Cerebellar nuclear complex (tissue), 1 donor: ENCODE measurements at places on chromosomes 2 and 18.
A peak's percentile ranks its signal among the peaks of the same experiment; 100 is the strongest.

DNA sequence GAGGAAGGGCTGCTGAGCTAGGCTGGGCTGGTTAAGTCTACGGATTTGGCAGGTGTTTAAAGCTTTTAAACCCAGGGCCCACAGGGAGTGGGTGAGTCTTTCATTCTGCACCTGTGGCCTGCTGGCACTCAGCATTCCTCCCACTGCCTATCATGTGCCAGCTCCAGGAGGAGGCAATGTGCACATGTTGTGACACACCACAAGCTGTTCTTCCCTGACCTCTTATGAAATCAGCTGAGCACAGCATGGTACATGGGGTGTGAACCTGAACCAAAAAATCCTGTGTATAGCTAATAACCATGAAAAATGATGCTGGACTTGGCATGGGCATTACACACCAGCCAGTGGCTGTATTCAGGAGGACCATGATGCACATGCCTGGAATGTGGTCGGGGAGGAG lies 297.9 kb upstream of the MMADHC start:
- DNase-seq, result no peak

GRCh38 chr2:189527041-189527750 lies 53.4 kb downstream of the SLC40A1 start:
- DNase-seq, result no peak

GRCh38 chr18:79397247-79397829 lies 1.6 kb downstream of the NFATC1 start:
- DNase-seq, result no peak

- peak; percentile 21 for DNase-seq
Measured at GRCh38 chr2:85303780-85304531, 23.8 kb downstream of the TGOLN2 start.

GRCh38 chr18:5729983-5730699 lies 165.2 kb downstream of the TMEM200C start:
- DNase-seq, result no peak

- DNase-seq, result no peak
Measured at GRCh38 chr2:44233450-44234128, 41.7 kb upstream of the SLC3A1 start.

- DNase-seq, result no peak
Measured at GRCh38 chr18:48727681-48728080, 188.8 kb downstream of the CTIF start.

DNA sequence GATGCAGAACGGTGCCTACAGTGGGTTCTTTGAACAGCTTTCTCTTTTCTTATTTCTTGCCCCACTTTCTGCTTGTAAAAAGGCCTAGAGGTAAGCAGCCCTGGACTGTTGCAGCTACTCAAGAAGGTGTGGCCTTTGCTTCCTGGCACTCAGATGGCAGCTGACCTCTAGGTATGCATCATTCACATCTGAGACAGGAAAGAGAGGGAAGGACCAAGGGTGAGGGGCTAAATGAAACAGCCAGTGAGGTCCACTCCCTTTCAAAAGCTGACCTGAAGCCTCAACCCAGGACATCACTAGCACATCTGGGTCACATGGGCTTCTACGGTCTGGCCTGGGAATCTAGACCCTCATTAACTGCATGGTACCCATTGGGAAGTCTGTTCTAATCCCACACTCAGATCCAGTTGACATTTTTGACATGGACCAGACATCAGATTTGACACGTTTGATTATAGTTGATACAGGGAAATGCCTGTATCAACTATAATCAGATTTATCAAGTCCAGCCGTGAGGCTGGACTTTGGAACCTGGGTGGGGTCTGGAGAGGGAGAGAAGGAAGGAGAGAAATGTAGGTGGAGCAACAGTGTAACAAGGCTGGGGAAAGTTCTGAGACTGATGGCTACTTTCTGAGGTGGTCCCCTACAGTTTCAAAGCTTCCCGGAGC lies 60.2 kb downstream of the E2F6 start:
- no peak for DNase-seq

DNA sequence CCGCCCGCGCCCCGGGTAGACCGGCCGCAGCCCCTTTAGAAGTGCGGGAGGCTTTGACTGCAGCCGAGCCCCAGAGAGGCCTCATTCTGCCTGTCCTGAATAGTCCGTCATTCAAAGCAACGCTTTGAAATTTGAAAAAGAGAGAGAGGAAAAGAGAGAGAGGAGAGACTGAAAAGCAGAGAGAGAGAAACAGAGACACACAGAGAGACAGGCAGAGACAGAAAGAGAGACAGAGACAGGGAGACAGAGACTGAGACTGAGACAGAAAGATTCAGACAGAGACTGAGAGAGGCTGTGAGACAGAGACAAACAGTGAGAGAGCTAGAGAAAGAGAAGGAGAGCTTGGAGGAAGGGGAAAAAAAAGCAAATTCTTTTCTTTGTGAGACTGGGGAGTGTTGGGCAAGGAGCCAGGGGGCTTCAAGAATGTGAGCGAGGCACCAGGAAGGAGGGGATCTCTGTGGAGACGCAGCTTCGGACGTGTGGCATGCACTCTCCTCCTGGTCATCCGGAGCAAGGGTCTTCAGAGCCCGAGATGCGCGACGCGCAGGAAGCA lies 73.1 kb downstream of the MYCN start:
- no peak for DNase-seq

DNA sequence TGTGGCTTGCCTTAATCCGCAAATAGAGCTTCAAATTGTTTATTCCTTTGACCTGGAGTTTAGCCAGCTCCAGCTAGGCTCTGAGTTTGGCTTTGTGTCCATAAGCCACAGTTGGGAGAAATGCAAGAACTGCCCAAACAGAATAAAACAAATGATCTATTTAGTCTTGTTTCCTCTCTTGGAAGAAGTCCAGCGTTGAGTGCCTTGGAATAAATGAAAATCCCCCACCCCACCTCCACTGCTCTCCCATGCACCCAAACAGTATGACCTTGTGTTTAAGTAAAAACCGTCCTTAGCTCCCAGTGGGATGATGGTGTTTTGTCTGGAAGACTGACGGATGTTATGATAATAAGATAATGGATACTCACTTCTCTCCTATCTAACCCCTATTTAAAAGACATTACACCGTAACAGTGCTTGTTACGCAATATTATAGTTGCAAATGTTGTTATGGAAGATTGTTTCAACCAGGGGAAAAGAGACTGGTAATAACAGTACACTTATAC lies 3.2 kb upstream of the SERPINE2 start:
- no peak for DNase-seq

DNA sequence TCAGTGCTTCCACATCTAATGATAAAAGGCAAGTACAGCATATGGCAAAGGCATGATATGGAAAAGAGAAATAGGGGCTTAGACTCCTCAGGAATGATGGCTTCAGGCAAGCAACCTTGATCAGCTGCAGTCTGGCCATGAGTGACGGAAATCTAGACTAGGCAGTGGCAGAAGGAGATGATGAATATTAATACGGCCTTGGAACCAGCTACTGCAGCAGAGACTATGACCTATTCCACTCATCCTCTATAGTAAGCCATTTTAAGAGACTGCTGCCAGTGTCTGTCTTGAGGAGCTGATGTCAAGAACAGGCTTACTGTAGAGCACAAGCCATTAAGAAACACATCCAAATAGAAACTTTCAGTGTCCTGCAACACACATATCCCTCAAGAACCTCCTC lies 23.7 kb downstream of the ASXL2 start:
- no peak for DNase-seq

DNA sequence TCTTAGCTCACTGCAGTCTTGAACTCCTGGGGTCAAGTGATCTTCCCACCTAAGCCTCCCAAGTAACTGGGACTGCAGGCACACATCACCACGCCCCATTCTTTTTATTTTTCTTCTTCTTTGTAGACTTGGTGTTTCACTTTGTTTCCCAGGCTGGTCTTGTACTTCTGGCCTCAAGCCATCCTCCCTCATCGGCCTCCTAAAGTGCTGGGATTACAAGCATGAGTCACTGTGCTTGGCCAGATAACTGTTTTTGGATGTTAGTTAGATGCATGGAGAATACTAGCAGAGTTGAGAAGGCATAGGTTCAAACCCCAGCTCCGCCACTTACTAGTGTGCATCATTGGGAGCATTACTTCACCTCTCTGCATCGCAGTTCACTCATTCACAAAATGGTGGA lies 88.3 kb downstream of the TXNL1 start:
- no peak for DNase-seq

DNA sequence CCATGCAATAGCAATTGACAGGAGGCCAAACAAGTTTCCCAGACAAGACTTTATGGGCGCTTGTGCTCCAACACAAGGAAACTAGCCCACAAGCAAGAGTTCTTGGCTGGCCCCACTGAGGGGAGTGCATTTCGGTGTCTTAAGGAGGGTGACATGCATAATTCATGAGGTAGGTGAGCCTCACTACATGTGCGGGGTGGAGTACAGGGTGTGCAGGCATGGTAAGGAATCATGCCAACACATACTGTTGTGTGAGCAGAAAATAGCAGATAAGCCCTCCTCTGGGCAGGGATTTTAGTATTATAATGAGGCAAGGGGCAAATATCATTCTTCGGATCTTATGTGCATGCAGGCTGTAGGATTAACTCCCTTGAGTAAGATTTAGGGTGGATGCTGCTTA lies 78.7 kb upstream of the SLC1A4 start:
- no peak for DNase-seq

DNA sequence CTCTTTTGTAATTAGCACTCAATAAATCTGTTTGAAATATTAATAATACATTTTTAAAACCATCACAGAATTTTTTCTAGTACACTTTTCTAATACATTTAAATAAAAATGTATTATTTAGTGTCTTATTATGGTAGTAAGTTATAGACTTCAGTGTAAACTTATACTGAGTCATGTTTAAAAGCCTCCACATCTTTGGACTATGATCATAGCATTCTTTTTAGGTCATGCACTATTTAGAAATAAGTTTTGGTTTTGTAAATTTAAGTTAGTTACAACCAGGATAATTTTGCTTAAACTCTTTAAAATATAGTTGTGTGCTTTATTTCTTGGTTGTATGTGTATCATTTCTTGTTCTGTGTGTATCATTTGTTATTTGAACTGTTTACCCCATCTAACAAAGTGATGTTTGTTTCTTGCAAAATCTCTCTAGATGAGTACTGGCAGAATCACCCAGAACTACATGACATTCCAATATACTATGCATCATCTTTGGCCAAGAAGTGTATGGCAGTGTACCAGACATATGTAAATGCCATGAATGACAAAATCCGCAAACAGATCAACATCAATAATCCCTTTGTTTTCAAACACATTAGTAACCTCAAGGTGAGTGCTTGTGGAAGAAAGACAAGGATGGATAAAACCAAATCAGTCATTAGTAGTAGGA lies 16.7 kb downstream of the CPSF3 start:
- no peak for DNase-seq

DNA sequence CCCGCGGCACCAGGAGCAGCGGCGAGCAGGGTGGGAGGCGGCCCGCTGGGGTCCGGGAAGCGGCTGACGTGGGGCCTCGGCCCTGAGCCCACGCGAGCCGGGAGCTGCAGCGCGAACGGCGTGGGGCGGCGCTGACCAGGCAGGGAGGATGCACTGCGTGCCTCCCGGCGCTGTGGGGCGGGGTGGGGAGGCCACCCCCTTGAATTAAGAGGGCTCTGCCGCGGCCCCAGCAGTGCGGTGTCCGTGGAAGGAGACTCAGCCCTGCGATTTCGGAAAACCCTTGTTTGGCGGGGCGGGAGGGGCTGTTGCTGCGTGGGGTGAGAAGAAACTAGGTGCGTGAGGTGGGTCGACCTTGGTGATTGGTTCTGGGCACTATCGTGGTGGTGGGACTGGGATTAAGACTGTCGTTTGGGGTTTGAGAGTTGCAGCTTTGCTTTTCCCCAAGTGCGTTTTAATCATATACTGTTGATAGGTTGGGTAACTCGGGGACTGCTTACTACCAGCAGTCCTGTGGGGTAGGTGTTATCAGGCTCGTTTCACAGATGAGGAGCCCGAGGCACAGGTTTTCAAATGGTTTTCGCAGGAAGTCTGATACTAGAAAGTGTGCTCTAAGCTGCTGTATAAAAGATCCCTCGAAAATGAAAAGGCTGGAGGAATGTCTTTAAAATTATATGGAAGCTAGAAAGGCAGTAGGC lies 722 bp downstream of the ACSL3 start:
- no peak for DNase-seq

DNA sequence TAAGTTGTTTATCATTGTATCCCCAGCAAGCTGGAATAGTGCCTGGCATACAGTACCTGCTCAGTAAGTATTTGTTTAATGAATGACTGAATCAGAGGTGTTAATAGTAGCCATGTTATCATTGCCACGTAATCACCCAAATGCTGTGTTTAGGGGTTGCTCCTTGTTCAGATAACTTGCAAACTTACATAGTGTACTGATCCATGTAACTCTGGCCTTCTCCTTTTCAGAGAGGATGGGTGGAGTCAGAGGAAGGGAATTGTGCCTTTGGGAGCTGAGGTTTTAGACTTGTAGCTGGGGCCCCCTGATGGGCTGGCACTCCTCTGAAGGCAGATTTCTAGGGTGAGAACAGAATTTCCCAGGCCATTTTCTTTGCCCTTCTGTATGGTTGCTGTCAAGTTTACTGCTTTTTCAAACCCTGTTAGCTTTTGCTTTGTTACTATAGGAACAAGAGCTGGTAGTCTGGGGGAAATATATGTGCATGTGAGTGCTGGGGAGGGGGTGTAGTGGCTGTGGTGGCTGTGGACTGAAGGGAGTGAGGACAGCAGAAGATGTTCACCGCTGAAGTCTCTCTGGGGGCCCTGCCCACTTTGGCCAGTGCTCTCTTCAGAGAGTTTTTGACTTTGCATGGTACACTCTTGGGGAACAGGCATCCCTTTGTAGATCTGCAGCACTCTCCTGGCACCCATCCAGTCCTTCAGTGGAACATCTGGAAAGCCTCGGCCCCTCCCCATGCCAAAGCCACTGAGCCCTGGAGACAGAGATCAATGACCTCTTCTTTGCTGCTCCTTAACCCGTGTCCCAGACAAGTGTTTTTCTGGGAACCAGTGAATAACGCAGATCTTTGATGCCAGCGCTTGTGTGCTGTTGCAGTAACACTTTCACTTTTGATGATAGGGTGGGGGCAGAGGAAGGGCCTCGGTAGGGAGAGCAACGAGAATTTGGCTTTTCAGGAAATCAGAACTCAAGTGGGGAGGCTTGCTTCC lies 209.0 kb downstream of the PRKCE start:
- no peak for DNase-seq

DNA sequence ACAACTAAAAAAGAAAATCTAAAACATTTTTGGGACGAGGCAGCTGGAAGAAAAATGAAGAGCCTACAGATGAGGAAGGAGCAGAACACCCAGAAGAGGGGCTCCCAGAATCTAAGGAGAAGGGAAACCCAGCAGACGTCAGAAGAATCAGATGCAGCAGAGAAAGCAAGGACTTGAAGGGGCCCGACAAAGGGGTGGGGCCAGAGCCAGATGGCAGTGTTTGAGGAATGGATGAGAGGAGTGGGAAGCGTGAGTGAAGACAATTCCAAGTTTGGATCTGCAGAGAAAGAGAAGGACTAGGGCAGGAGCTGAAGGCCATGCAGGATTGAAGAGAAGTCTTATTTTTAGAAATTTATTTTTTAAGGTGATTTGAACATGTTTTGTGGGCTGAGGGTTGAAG lies 19.3 kb downstream of the PTMA start:
- no peak for DNase-seq

DNA sequence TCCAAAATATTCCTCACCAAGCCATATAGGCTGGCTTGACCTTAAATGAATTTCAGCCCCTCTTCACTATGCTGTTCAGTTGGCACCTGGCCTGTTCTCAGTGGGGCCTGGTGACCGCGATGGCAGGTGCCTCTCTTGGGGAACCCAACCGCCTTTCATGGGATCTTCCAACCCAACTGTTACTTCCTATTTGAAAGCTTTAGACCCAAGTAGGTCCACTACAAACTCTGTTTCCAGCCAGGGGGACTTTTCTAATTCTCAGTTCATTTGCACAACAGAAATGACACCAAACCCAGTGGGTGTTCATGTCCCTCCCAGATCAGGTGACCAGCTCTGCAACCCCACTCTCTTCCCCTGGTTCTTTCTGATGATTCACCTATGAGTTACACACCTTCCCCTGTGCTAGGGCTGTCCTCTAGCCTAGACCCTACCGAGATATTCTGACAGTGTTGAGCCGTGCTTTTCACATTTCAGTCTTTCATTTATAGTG lies 35.6 kb upstream of the NDUFV2 start:
- DNase-seq, result no peak
